Uterus (tissue), 4 donors: ENCODE measurements at places on chromosomes 11 and 22.
A peak's percentile ranks its signal among the peaks of the same experiment; 100 is the strongest.

DNA sequence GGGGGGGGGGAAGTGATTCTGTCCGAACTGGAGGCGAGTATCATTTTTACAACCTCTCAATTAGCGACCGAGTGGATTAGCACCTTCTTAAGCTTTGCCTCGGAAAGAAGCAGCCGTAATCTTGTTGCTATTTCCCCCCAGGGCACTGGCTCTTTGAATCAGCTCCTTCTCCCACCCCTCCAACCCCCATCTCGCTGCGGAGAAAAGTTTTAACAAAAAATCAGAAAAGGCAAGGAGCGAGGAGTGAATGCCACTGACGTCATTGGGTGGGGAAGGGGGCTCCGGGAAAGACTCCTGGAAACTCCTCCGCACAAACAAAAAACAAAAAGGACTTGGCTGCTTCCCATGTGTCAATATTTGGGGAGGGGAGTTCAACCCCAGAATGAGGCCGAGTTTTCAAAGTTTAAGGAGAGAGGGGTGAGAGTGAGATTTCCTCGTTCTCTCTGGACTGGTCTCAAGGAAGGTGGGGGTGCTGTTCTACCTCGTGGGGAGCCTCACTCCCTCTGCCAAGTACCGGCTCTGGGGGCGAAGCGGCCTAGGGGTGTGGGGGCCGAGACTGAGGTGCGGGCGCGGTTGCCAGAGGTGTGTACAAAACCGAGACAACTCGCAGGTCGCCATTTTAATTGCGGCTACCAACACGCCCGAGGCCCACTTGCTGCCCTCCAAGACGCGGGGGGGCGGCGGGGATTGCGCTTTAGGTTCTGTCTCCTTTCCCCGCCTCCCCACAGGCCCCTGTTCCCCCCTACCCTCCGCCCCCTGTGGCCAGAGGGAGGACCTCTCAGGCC is 2.5 kb upstream of the PAX6 start:
- DNase-seq, result no peak

- DNase-seq, result no peak
Observed at GRCh38 chr11:111128076-111128870, 117.3 kb upstream of the POU2AF2 start.

DNA sequence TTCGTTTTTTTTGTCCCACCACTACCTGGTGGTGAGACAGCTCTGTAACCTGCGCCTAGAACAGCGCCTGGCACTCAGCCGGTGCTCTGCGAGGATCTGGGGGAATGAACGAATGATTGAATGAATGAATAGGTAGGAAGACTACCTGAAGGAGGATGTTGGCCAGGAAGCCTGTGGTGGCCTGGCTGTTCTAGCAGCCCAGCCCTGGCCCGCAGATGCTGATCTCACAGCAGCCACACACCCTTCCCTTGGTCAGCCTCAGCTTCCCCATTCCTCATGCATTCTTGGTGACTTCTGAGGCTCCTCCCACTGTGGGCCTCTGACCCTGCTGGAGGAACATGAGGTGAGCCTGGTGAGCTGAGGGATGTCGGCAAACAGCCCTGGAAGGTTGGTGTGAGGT is 3.7 kb downstream of the TRPM5 start:
- no peak for DNase-seq

- no peak for DNase-seq
Observed at GRCh38 chr22:49959782-49960158, 802 bp upstream of the PIM3 start.

- no peak for DNase-seq
Observed at GRCh38 chr11:62777389-62777788, 6.2 kb downstream of the TAF6L start.

- DNase-seq, result no peak
Observed at GRCh38 chr22:49149721-49150608, 677.7 kb downstream of the BRD1 start.

GRCh38 chr22:35630387-35630793 is 13.3 kb upstream of the MB start:
- no peak for DNase-seq

DNA sequence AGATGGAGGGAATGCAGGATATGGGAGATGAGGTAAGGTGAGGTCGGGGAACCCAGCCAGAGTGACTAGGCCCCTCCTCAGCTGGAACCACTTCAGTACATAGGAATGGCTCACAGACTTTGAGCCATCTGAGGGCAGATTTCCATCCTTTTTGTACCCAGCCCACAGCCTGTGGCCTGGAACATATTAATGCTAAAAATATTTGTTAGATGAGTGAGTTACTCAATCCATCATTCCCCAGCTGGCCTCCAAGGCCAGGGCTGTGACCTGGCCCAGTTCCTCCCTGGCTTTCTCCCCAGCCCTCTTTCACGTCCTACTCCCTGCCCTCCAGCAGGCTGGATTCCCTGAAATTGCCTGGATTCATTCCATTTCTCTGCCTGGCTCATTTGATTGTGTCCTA is 57.2 kb upstream of the PRDM11 start:
- peak; percentile 70 for DNase-seq
